ENCODE measurements at places on chromosomes 1 and 21.

DNA sequence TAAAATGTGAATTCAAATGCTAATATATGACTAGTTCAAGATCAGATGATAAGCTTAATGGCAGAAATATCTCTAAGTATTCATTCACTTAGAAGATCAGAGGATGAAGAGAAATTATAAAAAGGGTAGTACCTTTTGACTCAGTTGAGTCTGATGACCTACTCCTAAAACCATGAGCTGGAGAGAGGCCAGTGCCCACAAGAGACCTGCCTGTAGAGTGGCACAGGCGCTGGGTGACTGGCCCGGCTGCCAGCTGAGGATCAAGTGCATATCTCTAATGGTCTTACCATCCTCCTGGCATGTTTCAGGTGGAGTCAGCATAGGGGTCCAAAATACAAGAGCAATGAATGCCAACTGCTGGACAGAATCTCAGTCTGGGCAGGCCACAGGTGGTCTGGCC lies 14.1 kb downstream of the DDAH1 start:
- H3K27ac ChIP-seq = no peak overlapping the region
- H3K4me3 ChIP-seq = no peak overlapping the region
- DNase-seq = no peak
- no peaks in the 10 kb centered on the region for H3K36me3 ChIP-seq
- H3K4me1 ChIP-seq = no peaks in the 10 kb centered on the region

DNA sequence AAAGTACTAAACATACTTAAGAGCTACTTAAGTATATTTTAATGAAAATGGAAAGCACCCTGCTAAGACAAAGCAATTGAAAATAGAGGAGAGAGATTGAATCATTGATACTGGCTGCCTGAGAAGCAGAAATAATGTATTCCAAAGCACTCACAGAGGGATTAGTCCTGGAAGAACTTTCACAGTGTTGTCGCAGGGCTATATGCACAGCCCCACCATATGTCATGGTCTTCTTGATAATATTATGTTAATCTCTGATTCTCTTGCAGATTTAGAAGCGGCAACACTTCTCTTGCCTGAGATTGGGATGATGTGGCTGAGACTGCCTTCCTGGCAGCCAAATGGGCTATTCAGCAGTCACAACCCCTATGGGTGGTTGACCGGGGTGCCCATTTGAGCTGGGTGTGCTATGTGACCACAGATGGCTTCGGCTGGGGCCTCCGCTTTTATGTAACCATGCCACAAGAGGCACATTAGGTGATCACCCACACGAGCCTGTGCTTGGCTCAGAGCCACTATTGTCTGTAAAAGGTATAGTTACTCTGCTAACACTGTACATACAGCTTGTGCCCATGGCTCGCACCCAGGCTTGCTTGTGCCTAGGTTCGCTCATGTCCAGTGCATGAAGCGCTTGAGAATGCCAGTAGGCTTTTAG lies 152.2 kb upstream of the SGIP1 start:
- no peaks in the 10 kb centered on the region for H3K27me3 ChIP-seq
- H3K27ac ChIP-seq = no peak overlapping the region
- H3K4me1 ChIP-seq = peaks cover 28% of the 10 kb centered on the region

DNA sequence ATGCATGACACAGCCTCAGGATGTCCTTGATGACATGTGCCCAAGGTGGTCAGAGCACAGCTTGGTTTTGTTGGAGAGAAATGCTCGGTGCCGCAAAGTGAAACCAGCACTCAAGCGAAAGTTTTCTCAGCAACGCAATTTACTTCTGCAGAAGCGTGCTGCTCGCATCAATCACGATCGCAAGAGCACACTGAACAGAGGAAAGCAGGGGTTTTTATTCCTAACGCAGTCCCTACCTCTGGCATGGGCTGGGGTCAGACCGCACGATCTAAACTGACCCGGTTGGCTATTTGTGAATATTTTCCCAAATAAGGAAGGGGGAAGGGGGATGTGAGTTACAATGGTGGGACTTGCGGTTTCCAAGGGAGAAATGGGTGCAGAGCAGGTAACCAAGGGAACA lies 809 bp upstream of the ZNF669 start:
- peaks cover 24% of the 10 kb centered on the region for H3K4me1 ChIP-seq
- H3K4me3 ChIP-seq = no peak overlapping the region
- H3K27me3 ChIP-seq = peaks cover 30% of the 10 kb centered on the region
- H3K27ac ChIP-seq = no peak overlapping the region

DNA sequence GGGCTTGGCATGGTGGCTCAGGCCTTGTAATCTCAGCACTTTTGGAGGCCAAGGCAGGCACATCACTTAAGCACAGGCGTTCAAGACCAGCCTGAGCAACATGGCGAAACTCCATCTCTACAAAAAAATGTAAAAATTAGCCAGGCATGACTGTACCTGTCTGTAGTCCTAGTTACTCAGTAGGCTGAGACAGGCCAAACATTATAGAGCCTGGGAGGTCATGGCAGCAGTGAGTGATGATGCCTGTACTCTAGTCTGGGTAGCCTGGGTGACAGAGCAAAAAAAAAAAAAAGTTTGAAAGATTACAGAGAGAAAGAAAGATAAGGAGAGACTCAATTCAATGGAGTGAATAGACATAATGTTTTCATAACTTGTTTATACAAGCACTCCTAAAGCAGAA lies 556.5 kb upstream of the BRINP3 start:
- no peak for DNase-seq
- no peak overlapping the region for H3K4me3 ChIP-seq
- H3K27me3 ChIP-seq = no peaks in the 10 kb centered on the region
- H3K27ac ChIP-seq = no peak overlapping the region
- no peaks in the 10 kb centered on the region for H3K36me3 ChIP-seq

DNA sequence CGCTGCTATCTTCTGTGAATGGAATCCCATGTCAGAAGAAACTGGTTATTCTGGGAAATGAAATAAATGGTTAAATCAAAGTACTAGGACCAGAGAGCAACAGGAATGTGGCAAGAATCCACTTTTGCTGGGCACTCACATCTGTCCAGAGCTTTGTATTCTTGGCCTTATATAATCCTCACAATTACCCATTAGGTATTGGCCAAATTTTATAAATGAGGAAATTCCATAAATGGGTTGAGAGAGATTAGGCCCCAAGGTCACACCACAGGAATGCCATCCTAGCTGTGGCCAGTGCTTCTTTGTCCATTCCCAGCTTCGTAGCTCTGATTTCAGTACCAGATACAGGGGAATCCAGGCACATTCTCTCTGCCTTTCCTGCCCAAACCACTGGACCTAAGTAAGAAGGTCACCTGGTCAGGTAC lies 76.1 kb upstream of the HOOK1 start:
- no peaks in the 10 kb centered on the region for H3K27me3 ChIP-seq
- no peak for DNase-seq
- no peaks in the 10 kb centered on the region for H3K4me1 ChIP-seq
- H3K27ac ChIP-seq = no peak overlapping the region

DNA sequence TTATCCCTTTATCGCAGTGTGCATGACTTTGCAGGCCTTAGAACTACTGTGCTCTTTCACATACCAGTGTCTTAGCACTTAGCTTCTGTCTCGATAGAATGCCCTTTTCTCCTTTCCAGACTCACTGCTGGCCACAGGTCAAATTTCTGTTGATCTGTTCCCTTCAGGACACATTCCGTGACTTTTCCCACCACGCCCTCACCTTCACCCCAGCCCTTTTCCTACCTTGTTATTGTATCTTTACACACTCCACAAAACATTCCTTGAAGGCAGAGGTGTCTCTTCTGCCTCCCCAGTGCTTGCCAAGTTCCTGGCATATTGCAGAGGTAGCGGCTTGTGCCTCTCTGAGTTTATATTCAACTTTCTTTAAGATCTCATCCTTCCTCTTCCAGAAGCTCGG lies 3.7 kb upstream of the IGSF9 start:
- no peak overlapping the region for H3K4me3 ChIP-seq
- no peak overlapping the region for H3K27ac ChIP-seq
- H3K36me3 ChIP-seq = no peaks in the 10 kb centered on the region
- peaks cover 16% of the 10 kb centered on the region for H3K27me3 ChIP-seq
- no peak for DNase-seq

DNA sequence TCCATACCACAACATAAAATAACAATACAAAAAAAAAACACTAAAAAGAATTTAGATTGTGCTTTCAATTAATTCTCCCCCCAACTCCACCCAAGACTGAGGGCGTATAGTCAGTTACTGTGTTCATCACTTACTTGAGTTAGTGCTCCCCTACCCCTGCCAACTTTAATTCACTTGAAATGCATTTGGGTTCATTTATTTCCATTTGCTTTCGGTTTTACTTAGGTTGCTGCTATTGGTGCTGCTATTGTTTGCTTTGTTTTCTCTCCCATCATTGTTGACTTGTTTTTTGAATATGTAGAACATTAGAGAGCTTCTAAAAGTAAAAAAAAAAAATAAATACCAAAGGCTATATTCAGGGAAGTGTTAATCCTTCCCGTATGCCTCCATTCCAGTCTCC lies 10.7 kb upstream of the CYYR1 start:
- H3K4me3 ChIP-seq = no peak overlapping the region
- no peaks in the 10 kb centered on the region for H3K4me1 ChIP-seq
- H3K27me3 ChIP-seq = no peaks in the 10 kb centered on the region
- no peak for DNase-seq

- H3K4me1 ChIP-seq = no peaks in the 10 kb centered on the region
- no peak for DNase-seq
Measured at GRCh38 chr21:38567335-38567969, 69.2 kb upstream of the ERG start.

DNA sequence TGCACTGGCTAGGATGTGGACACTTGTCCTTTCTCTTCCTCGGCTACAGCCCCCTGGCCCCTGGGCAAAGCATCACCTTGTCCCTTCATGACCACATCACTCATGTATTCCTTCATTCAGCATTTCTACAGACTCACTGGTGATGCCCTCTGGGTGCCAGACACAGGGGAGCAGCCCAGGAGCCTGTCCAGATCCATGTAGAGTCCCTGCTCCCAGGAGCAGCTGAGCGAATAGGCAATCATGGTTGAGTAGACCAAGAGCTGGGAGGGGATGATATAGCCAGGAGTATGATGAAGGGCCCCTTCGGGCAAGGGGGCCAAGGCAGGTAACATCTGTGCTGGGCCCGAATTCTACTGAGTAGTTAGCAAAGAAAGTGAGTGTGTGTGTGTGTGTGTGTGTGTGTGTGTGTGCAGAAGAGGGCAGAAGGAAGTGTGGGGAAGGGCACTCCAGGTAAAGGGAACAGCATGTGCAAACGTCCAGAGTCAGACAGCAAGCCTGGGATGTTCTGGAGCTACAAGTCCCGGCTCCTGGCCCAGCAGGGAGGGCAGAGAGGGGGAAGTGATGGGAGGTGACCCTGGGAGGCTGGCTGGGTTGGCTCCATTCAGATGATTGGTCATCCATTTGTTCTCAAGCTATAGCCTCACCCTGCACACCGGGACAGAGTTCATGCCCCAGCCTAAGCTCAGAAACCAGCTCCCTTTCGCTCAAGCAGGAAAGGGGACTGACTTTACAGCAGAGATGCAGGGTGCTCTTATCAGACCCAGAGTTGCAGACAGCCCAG lies 21.0 kb upstream of the PIK3CD start:
- H3K4me3 ChIP-seq = peak overlapping the region; percentile 98
- DNase-seq = peak; percentile 32
- no peaks in the 10 kb centered on the region for H3K27me3 ChIP-seq
- H3K36me3 ChIP-seq = peaks cover 67% of the 10 kb centered on the region
- H3K4me1 ChIP-seq = peaks cover 55% of the 10 kb centered on the region
- H3K27ac ChIP-seq = peak overlapping the region; percentile 96

GRCh38 chr1:213374369-213374768 lies 323.3 kb downstream of the RPS6KC1 start:
- no peaks in the 10 kb centered on the region for H3K4me1 ChIP-seq
- H3K27ac ChIP-seq = no peak overlapping the region
- peaks cover 3% of the 10 kb centered on the region for H3K27me3 ChIP-seq
- DNase-seq = peak; percentile 70
- H3K4me3 ChIP-seq = no peak overlapping the region
- no peaks in the 10 kb centered on the region for H3K36me3 ChIP-seq

DNA sequence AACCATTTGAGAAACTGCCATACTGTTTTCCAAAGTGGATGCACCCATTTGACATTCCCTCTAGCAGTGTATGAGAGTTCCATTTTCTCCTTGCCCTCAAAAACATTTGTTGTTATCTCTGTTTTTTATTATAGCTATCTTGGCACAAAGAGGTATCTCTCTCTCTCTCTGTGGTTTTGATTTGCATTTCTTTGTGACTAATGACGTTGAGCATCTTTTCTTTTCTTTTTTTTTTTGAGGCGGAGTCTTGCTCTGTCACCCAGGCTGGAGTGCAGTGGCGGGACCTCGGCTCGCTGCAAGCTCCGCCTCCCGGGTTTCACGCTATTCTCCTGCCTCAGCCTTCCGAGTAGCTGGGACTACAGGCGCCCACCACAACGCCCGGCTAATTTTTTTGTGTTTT lies 17.4 kb upstream of the ZMYM6 start:
- H3K36me3 ChIP-seq = no peaks in the 10 kb centered on the region
- no peaks in the 10 kb centered on the region for H3K4me1 ChIP-seq
- H3K27me3 ChIP-seq = no peaks in the 10 kb centered on the region
- no peak for DNase-seq
- H3K27ac ChIP-seq = no peak overlapping the region

- H3K27me3 ChIP-seq = no peaks in the 10 kb centered on the region
- no peak overlapping the region for H3K4me3 ChIP-seq
- H3K4me1 ChIP-seq = no peaks in the 10 kb centered on the region
- DNase-seq = peak; percentile 83
- no peaks in the 10 kb centered on the region for H3K36me3 ChIP-seq
- no peak overlapping the region for H3K27ac ChIP-seq
Measured at GRCh38 chr21:34603002-34603709, 11.8 kb downstream of the RCAN1 start.

GRCh38 chr21:37458669-37459276 lies 92.2 kb downstream of the DYRK1A start:
- peaks cover 15% of the 10 kb centered on the region for H3K36me3 ChIP-seq
- H3K27ac ChIP-seq = peak overlapping the region; percentile 83
- no peak overlapping the region for H3K4me3 ChIP-seq

DNA sequence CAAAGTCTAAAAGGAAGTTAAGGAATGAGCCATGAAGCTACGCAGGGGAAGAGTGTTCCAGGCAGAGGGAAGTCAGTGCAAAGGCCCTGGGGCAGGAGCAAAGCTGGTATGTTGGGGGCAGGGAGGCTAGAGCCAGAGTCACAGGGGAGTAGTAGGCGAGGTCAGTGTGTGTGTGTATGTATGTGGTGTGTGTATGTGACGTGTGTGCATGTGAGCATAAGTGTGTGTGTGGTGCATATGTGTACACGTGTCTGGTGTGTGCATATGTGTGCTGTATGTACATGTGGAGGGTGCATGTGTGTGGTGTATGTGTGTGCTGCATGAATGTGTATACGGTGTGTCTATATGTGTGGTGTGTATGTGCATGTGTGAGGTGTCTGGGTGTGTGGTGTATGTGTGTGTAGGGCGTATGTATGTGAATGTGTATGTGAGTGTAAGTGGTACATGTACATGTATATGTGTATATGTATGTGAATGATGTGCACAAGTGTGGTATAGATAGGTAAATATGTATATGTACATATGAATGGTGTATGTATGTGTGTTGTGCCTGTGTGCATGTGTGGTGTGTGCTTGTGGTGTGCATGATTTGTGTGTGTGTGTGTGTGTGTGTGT lies 20.8 kb upstream of the NID1 start:
- no peak overlapping the region for H3K4me3 ChIP-seq
- no peak for DNase-seq
- no peaks in the 10 kb centered on the region for H3K36me3 ChIP-seq
- H3K4me1 ChIP-seq = peaks cover 7% of the 10 kb centered on the region
- peaks cover 5% of the 10 kb centered on the region for H3K27me3 ChIP-seq
- no peak overlapping the region for H3K27ac ChIP-seq

Measured in activated CD8-positive, alpha-beta T cell treated with anti-CD3 and anti-CD28 coated beads for 36 hours (primary cell).